Small intestine (tissue), 16 donors: ENCODE measurements at places on chromosomes 16 and 17. TPM values are rescaled to one million over a fixed set of nuclear protein-coding genes. Genes with fewer than 3 reads are reported as not detected.

The KRTAP4-3 gene
- polyA plus RNA-seq = not detected

GRCh38 chr16:68375801-68376536 is 65.2 kb downstream of the PRMT7 start:
- no peak for DNase-seq

- no peak for DNase-seq
Measured at GRCh38 chr16:34801875-34802274, 1342.5 kb downstream of the TP53TG3F start.

GRCh38 chr17:50688245-50688644 is 19.5 kb downstream of the ANKRD40 start:
- DNase-seq = no peak

The CES5A gene
- not detected for polyA plus RNA-seq

DNA sequence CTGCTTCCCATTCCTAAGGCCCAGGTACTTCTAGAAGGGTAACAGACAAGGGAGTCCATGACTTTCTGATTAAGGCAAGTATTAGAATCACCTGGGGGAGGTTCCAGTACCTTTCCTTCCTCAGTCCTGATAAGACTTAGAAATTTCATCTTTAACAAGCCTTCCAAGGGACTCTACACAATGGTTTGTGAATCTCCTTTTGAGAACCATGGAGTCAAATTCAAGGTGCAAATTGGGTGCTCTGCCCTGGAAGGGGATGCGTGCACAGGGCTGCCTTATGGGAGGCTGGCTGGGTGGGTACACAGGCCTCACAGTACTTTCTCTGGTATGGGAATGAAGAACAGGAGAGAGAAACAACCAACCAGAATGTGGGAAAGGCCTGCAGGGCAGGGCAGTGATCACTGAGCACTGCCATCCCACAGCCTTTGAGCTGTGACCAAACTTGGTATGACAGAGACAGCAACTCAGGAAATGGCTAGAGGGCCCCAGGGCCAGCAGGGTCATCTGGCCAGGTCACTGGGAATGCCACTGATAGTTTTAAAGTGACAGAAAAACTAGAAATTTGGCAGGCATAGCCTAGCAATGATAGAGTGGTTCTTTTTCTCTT is 3.6 kb upstream of the TMIGD1 start:
- DNase-seq = no peak

The HOXB4 gene
- polyA plus RNA-seq = 0.27 TPM

The HEATR9 gene
- not detected for polyA plus RNA-seq

DNA sequence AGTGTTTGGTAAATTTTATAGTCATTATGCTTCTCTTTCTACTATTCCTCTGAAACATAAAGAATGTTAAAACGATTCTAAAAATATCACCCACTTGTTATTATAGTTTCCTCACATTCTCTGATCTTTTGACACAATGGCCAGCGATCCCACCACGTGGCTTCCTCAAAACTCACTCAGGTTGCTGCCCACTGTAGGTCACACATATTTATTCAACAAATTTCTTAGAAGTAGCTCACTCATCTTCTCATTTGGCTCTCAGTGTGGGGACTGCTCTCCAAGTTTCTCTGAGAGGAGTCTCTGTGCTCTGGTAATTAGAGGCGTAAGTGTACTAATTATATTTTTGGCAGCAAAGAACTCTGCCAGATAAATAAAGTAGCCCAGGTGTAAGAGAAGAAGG is 465.4 kb downstream of the CDH11 start:
- no peak for DNase-seq

The MMP28 gene
- polyA plus RNA-seq = 3.0 TPM

DNA sequence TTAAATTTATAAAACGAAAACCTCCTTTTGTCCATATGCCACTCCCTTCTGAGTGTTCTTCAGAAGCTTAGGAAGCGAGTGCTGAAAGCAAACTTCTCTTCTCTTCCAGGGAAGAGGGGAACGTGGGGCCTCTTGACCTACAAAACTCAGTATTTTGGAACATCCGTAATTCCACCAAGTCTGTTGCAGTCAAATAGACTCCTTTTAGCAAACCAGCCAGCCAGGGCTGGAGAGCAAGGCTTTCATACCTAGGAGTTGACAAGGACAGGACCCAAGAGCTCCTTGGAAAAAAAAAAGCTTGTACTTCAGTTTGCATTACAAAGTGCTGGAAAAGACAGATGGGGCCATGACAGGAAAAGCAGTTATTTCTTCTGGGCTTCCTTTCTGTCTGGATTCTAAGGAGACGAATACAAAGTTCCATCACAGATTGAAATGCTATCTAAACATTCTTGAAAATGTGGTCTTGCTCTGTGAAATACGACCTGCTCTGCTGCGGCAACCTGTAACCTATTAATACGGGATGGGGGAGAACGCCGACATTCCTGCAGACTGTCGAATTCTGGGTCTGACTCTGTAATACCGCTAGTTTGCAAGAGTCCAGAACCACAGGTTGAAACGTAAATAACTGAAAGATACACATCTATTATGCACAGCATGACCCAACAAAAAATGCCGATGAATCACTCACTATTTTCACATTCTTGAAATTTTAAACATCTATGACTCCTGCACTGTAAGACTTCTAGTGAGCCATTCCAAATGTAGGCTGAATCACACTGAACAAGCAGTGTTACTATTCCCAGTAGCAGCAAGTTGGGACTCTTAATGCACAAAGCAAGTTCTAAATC is 20.6 kb downstream of the VPS53 start:
- DNase-seq = no peak

The HYDIN gene
- polyA plus RNA-seq = not detected

The CTU2 gene
- 12.4 TPM for polyA plus RNA-seq

GRCh38 chr17:61362396-61362795 is 37.2 kb upstream of the TBX2 start:
- no peak for DNase-seq

DNA sequence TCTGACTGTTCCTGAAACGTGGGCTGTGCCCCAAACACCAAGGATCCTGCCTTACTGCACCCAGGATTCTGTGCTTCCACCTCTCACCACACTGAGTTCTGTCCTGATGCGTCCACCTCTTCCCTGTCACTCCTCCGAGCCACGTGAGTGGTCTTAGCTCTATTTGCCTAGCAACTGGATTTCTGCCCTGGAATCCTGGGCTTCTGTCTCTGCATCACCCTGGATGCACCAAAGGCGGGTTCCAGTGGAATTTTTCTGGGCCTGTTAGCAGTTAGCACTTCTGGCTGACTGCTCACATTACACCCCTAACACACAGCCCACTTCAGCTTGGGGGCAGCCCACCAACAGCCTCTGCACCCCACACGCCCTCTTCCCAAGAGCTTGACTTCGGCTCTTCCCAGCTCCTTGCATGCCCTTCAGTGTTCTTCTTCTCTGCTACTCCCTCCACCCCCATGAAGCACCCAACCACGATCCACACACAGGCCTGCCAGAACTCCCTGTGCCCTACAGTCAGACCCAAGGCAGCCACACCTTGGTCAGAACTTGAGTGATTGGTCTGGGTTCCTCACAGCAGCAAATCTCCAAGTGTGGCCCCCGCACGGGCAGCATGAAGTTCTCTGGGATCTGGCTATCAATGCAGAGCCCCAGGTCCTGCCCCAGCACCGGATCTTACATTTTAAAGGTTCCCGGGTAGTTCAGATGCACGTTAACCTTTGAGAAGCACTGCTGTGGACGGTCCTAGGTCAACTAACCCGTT is 129.8 kb upstream of the RCVRN start:
- DNase-seq = no peak

The MRPL27 gene
- 247 TPM for polyA plus RNA-seq

DNA sequence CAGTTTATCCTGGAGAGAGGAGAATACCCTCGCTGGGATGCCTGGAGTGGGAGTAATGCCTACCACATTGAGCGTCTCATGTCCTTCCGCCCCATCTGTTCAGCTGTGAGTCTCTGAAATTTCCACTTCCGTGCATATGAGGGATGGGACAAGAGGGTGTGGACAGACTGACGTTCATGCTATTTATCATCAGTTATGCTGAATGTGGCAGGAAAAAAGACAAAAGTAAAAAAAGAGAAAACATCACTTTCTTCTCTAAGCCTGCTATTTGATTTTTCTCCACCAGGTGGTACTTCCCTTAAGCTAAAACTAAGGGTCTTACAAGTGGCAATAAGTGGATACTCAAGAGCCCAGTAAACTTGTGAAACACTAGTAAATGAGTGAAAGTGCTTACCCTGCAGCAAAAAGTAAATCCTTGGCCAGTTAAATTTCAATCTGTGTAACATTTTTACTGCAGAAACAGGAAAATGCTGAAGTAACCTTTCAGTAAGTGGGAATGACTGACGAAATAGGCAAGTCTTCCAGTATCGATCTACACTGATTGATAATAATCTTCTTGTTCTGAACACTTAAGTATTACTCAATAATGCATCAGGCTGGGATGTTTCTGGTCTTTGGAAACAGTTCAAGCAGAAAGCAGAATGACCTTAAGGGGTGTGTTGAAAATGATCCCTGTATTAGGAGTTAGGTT is 5.6 kb downstream of the CRYBA1 start:
- no peak for DNase-seq

- DNase-seq = no peak
Measured at GRCh38 chr17:46078675-46079074, 79.6 kb downstream of the STH start.

GRCh38 chr17:81305051-81305630 is 10.0 kb upstream of the SLC38A10 start:
- no peak for DNase-seq

The MT4 gene
- not detected for polyA plus RNA-seq

DNA sequence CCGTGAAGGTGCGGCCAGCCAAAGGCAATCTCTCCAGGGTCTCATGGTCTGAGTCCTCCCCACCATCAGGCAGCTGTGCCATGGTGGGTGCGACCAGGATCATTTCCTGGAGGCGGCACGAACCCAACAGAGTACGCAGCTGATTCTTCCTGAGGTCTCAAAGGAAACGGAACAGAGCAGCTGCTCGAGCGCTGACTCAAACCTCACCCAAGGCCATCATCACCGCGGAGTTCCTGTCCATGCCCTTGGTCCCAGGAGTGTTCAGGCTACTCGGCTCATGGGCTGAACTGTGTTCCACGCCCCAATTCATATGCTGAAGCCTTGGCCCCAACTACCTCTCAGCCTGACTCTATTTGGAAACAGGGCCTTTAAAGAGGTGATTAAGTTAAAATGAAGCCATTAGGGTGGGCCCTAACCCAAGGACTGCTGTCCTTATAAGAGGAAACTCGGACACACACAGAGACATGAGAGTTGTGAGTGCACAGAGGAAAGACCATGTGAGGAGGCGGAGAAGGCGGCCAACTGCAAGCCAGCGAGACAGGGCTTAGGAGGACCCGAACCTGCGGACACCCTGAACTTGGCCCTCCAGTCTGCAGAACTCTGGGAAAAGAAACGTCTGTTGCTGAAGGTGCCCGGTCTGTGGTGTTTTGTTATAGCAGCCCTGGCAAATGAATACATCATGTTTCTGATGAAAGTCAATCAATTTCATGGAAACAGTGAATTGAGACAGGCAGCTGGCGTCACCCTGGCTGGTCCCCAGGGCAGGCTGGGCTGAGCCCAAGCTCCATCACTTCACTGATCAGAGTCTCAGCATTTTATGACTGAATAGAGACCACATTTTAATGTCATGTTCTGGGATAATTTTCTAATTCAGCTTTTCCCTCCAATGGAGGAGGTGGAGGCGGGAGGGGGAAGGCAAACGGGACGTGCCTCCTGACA is 13.7 kb downstream of the MXRA7 start:
- DNase-seq = no peak

The STXBP4 gene
- polyA plus RNA-seq = 3.2 TPM

GRCh38 chr16:47045023-47045422 is 71.5 kb upstream of the DNAJA2 start:
- no peak for DNase-seq

- DNase-seq = peak; percentile 79
Measured at GRCh38 chr17:39738568-39738901, 797 bp downstream of the GRB7 start.

- peak; percentile 16 for DNase-seq
Measured at GRCh38 chr16:66750279-66751052, 943 bp downstream of the DYNC1LI2 start.

GRCh38 chr17:37068266-37068665 is 119.5 kb downstream of the AATF start:
- peak; percentile 80 for DNase-seq

DNA sequence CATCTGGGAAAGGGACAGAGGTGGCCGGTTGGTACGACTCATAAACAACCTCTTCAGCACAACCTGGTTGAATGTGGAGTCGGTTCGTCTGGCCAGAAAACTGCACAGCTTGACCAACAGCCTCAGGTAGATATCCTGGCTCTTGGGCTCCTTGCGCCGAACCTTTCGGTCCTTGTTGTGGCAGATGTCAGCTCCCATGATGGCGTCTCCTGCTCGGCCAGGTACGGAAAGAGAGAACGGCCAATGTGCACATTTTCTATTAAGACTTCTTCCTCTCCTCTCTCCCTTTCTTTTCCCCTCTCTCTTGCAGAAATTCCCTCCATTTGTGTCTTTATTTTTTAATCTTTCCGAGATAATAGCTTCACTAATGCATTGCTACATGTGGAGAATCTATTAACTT is 41.8 kb upstream of the CNTNAP4 start:
- DNase-seq = no peak

- DNase-seq = peak; percentile 93
Measured at GRCh38 chr17:40075201-40075941, 12.6 kb downstream of the THRA start.

The TEX14 gene
- polyA plus RNA-seq = 0.03 TPM

- DNase-seq = no peak
Measured at GRCh38 chr16:6317934-6318333, 1014.7 kb upstream of the RBFOX1 start.

GRCh38 chr16:88784074-88784855 is 755 bp downstream of the PIEZO1 start:
- DNase-seq = peak; percentile 55

DNA sequence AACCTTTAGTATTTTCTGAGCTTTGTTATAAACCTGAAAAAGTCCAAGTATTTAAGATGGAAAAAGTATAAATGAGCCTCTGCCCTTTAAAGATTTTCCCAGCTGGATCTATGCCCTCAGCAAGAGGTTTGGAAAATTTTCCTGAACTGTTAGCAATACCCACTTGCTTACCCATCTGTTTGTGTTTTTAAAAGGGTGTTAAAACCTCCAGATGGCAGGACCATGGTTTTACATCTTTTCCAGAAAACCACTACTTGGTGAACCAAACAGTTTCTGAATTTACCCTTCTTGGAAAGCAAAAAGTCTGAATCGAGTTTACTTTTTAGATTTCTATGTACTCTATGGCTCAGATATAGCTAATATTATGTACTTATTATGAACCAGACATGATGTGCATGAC is 719 bp downstream of the PMFBP1 start:
- no peak for DNase-seq

- no peak for DNase-seq
Measured at GRCh38 chr16:48098472-48098871, 57.3 kb downstream of the ABCC12 start.
